SW 1271 (cell line): ENCODE measurements at places on chromosomes 13 and 19.

DNA sequence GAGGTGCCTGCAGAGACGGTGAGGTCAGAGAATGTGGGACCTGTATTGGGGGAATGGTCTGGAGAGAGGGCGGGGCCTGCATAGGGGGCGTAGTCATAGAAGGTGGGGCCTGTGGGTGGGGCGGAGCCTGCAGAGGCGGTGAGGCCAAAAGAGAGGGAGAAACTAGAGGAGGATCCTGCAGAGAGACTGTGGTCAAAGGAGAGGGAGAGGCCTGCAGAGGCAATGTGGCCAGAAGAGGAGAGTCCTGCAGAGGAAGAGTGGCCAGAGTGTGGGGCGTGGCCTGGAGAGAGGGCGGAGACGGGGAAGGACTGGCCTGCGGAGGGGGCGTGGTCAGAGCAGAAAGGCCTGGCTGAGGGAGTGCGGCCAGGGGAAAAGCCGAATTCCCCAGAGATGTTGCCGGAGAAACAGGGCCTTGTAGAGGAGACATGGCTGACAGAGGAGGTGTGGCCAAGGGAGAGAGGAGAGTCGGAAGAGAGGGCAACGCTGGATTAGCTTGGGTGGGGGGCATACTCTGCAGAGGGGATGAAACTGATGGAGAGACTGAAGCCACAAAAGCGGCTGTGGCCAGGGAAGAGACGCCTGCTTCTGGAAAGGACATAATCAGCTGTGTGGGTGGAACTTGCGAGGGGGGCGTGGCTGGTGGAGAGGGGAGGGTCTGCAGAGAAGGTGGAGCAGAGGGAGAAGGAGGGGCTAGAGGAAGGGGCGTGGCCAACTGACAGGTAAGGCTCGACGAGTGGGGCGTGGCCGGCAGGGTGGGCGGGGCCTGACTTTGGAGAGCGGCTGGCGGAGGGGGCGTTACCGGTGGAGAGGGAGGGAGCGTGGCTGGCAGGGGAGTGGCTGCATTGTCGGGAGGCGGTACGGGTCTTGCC lies 2.5 kb downstream of the PRR36 start:
- peak; percentile 83 for DNase-seq

GRCh38 chr19:17255150-17255621 lies 9.4 kb downstream of the USHBP1 start:
- DNase-seq = no peak

DNA sequence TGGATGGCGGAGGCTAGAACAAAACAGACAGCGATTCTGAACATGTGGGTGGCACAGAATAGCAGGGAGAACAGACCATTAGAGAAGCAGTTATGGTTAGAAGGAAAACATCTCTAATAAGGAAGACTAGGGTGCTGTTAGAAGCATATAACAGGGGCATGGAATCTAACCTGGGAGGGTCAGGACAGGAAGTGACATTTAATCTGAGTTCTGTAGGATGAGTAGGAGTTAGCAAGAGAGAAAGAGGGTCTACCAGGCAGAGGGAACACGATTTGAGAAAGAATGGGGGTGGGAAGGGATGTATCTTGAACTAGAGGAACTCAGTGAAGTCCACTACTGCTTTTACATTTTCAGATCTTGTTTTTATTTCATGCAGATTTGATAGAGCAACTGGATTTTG lies 48.6 kb downstream of the B3GLCT start:
- no peak for DNase-seq

DNA sequence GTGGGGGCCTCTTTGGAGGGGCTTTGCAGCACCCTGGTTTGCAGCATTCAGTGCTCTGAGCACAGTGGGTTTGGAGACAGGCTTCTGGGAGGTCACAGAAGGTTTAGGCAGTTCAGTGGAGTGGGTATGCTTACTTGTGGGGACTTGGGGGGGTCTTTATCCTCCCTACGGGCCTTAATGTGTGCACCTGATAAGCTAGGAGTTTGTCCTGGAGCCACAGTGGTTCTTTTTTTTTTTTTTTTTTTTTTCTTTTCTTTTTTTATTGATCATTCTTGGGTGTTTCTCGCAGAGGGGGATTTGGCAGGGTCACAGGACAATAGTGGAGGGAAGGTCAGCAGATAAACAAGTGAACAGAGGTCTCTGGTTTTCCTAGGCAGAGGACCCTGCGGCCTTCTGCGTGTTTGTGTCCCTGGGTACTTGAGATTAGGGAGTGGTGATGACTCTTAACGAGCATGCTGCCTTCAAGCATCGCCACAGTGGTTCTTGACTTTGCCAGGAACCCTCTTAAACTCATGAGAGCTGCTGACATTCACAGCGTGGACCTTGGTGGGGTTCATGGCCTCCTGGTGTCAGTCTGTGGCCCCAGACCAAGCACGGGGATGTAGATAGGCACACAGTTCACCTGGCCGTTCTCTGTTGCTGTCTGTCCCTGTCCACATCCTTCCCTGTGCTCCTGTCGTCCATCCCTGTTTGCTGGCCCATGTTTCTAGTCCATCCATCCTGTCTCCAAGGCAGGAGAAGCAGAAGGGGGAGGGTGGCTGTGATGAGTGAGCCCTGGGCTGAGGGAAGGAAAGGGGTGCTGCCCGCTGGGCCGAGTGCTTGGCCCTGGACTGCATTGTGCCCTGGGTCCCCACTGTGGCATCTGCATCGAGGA lies 2.7 kb downstream of the EGLN2 start:
- no peak for DNase-seq

DNA sequence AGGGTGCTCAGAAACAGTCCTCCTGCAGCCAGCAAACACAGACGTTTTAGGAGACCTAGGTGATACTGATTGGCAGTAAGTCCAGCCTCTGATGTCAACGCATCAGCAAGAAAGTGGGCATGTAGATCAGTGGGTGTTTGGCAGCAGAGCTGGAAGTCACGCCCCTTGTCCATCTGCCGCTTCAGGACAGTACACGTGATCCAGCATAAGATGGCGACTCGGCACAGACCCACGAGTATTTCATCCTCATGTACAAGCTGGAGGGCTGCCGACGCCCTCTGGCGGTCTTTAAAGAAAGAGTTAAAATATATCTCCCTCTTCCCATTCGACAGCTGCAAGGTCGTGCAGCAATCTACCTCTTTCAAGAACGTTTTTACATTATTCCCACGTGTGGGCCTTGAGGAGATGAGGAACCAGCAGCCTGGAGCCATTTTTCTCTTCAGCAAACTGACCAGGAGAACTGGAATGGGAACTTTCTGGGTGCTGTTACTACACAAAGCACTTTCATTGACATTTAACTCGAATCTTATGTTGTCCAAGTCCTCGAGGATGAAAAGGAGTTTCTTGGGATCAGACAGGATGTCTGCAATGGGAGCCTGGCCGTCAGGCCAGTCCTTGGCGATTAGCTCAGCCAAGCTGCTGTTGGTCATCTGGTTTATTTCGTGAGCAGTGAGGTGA lies 22.3 kb downstream of the NLRP11 start:
- DNase-seq = peak; percentile 53

DNA sequence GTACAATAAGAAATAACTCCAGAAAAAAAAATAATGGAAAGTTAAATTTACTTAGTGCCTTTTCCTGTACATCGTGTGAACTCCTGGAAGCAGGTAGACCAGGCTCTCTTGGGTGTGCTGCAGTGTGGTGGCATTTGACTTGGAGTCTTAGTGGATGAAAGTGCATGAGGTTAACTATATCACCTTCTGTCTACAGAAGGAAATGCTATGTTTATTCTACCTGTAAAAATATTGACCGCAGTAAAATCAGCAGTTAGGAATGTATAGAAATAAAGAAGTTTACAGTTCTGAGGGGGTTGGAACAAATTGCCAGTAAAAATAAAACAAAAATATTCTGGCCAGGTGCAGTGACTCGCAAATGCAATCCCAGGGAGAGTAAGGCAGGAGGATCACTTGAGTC lies 722.1 kb downstream of the LIG4 start:
- no peak for DNase-seq

DNA sequence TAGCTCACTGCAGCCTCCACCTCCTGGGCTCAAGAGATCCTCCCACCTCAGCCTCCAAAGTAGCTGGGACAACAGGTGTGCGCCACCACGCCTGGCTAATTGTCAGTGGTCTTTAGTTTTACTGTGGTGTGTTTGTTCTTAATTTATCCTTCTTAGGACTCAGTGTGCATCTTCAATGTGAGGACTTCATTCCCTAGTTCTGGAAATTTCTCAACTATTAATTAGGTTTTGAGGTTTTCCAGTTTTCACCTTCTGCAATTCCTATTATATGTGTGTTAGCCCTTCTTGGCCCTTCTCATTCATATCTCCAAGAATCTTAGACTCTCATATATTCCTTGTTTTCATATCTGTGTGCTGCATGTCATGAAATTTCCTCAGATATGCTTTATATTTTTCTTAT lies 32.2 kb upstream of the SLC7A10 start:
- no peak for DNase-seq

- DNase-seq = no peak
Observed at GRCh38 chr19:6752256-6753177, 13.0 kb downstream of the TRIP10 start.

DNA sequence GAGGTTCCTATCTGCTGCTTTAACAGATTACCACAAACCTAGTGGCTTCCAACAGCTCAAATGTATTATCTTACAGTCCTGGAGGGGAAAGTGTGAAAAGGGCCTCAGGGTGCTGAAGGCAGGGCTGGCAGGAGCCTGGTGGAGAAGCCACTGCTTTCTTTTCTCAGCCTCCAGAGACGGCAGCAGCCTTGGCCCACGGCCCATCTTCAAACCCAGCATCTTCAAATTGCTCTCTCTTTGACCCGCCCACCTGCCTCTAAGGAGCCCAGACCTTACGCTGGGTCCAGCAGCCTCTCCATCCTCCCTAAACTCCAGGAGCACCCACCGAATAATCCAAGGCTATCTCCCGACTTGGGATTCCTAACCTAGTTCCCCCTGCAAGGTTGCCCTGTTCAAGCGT lies 35.6 kb downstream of the C13orf46 start:
- DNase-seq = no peak

- DNase-seq = no peak
Observed at GRCh38 chr13:107102676-107103075, 534.7 kb upstream of the ARGLU1 start.

- DNase-seq = no peak
Observed at GRCh38 chr13:73450583-73450982, 391.8 kb downstream of the KLF5 start.

DNA sequence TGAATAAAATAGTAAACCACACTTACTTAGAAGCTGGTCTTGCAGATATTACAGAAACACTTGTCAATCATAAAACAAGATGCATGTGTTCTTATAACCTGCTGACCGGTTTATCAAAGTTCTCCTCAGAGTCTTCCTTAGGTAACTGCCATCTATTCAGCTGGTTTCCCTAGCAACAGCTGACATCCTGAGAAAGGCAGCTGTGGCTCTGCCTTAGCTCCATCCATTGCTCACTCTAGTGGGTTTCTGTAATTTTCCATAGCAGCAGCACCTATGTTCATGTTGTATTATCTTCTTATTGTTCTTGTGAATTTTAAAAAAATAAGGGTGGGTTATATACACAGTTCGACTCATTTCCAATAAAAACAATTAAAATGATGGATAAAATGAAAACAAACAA lies 87.8 kb downstream of the RAP2A start:
- no peak for DNase-seq

DNA sequence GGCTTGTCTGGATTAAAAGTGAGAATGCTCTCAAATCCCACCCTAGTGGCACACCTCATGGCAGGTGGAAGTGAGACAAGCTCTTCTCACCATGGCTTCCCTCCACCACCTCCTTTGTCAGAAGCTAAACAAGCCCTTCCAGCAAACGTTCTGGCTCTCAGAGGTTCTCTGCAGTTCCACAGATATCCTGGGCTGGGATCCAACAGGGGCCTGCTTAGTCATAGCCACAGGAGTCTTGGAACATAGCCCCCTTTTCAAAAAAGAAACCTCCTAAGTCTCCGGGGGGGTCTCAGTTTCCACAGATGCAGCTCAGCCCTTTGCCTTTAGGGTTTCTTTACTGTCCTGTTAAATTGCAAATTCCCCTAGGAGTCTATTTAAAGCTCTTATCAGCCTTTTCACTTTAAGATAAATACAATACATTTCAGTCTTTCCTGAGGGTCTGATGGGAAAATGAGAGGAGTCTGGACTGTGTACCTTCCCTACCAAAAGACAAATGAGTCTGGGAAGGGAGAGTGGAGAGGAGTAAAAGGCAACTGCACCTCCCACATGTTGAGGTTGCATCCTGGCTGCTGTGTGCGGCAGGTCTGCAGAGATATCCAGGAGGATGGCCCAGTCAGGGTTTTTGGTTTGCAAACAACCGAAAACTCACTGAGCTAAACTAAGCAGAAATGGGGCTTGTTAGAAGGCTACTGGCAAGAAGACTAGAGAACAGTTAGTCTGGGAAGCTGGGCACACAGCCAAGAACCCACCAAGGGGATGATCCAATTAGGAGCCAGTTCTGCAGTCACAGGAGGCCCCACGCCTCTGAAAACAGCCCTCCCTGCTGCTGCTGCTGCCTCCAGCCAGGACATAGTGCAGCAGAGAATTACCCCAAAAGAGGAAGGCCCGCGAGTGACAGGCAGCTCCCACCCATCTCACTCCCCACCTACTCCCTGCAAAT lies 41.4 kb upstream of the SERP2 start:
- no peak for DNase-seq

DNA sequence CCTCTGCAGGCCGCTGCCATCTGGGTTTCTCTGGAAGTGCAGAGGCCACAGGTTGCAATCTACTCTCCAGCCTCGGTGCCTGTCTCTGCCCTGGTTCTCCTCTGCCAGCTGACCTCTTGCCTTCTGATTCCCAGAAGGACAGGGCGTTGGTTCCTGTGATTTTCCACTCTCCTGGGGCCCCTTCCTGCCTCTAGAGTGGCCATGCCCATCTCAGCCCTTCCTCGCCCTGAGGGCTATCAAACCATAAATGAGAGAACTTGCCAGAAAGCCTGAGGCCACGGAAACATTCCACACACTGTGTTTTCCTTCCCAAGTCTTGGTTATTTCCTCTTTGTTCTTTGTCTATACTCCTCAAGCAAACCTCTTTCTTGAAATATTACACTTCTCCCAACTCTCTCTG lies 146.2 kb downstream of the SHISA2 start:
- no peak for DNase-seq

DNA sequence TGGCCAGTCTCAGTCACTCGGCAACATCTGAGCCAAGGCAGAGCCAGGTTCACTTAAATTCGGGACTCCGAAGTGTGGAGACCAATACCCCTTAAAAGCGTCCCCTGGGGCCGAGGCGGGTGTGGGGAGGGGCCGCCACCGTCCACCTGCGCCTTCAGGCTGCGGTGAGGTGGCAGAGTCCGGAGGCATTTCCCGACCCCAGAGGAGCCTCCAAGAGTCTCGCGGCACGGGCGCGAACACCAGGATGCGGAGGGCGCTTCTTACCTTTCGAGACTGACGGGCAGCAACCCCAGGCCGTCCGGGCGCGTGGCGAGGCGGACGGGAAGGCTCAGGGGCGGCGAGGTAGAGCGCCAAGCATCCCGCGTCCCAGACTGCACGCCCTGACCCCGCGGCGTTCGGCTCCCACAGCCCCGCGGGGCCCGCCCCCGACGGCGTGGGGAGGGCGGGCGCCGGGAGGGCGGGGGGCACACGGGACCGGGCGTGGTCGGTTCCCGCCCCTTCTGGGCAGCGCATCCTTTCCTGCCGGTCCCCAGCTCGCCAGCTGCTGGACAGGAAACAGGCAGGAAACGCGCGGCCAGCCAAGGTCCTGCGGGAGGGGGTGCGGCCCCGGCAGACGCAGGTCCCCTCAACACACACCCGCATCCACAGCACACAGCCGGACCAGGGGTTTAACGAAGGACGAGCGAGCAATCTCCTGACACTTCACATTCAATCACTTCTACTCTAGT lies at the start of gene THSD1:
TSS of gene THSD1 (minus strand) at position 406 of the 728 bp plus-strand sequence. CDS start 3,572 bp downstream, outside the sequence.
- DNase-seq = peak; percentile 11

- no peak for DNase-seq
Observed at GRCh38 chr13:25394402-25395060, 22.8 kb downstream of the ATP8A2 start.
